ENCODE measurements at places on chromosomes 6 and 20.
A peak's percentile ranks its signal among the peaks of the same experiment; 100 is the strongest.

GRCh38 chr6:52161689-52162438, 24.3 kb upstream of the IL17A start:
- DNase-seq = no peak

DNA sequence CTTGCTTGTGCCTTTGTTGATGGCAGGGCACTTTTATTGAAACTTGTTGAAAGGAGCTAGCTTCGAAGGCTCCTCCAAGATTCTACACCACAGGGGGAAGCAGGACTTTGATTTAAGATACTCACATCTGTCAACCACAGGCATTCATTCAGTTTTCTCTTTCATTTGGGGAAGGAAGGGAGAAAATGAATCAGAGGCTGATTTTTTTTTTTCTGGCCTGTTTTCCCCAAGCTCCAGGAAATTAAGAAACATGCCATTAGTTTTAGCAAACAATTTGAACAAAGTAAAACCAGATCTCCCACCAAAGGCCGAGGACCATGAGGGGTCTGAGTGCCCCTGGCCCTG, 8.7 kb upstream of the APCDD1L start:
- no peak for DNase-seq

DNA sequence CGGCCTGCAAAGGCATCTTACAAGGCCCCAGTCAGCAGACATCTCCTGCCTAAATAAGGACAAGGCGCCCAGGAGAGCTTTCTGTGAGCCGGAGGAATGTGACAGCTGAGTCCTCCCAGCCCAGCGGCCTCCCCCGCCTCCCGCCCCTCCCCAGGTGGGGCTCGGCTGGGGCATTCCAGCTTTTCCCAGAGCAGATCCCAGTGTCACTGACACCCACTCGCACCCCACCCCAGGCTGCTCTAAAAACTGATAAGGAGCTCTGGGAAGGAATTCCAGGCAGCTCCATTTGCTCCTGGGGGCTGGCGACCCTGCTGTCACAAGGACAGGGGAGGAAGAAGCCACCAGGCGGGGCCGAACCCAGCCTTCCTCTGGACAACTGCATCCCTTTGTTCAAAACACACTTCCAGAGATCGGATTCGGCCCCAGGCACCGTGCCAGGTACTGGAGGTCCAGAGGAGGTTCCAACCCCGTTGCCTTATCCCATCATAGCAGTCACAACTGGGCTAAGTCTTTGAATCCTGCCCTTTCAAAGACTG, 49.7 kb downstream of the JPH2 start:
- no peak for DNase-seq

- no peak for DNase-seq
Observed at GRCh38 chr6:43624786-43625288, 4.2 kb downstream of the GTPBP2 start.

DNA sequence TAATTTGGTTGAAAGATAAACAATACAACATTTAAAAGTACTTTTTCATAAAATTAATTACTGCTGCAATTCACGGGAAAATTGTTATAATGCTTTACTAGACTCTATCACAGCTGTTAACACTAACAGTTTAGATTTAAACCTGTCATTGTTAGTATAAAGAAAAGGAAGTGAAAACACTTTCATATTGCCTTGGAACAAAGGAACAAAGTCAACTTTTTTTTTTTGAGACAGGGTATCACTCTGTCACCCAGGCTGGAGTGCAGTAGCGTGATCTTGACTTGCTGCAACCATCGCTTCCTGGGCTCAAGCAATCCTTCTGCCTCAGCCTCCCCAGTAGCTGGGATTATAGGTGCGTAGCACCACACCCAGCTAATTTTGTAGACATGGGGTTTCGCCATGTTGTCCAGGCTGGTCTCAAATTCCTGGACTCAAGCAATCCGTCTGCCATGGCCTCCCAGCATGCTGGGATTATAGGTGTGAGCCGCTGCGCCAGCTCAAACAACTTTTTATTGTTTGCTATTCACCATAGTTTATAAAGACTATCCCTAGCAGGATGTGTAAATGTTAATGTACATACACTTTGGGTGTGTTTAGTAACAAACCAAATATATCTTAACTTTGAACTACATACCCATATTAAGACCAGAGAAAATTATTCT, 22.1 kb downstream of the SLC35A1 start:
- DNase-seq = peak; percentile 32

DNA sequence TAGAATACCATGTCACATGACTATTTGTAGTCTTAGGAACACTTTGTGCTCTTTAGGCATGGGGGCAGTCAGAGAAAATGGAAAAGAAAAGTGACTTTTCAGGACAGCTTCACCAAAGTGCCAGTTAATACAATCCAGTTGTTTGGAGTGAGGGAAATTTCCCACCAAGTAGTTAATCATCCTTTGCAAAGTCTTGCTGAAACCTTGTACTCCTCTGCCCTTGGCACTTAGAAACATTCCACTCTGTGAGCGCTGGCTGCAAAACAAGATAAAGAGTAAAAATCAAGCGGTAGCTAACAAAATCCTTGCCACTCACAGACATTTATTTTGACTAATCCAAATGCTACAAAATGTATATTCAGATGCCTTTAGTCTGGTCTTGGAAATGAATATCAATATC, 229.2 kb upstream of the HSF2 start:
- DNase-seq = no peak
